Activated CD8-positive, alpha-beta memory T cell treated with anti-CD3 and anti-CD28 coated beads, Interleukin-2, amount 10 ng/mL, durations not matched to agents 7 days and 5 days (primary cell): ENCODE measurements at places on chromosomes 2 and 18. TPM values are rescaled to one million over a fixed set of nuclear protein-coding genes. Genes with fewer than 3 reads are reported as not detected.
A peak's percentile ranks its signal among the peaks of the same experiment; 100 is the strongest.

DNA sequence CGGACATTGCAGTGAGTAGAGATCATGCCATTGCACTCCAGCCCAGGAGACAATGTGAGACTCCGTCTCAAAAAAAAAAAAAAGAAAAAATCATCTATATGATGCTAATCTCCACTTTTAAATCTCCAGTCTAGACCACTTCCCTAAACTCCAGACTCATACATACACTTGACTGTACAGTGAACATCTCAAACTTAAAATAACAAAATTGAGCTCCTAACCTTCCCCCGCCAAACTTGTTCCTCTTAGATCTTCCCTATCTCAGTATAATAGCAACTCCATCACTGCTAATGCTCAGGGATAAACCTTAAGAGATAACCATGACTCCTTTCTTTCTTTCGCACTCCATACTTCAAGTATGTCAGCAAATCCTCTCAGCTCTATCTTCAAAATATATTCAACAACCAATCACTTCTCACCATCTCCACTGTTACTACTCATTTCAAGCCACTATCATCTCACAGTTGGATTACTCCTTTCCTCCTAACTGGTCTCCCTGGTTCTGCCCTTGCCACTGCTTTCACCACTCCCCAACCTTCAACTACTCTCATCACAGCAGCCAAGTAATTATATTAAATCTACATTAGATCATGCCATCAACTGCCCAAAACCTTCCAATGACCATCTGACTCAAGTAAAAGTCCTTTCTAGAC, 12.0 kb downstream of the MEMO1 start:
- no peak for DNase-seq

- DNase-seq = no peak
Observed at GRCh38 chr2:61704364-61704763, 149.5 kb downstream of the FAM161A start.

- peak; percentile 12 for DNase-seq
Observed at GRCh38 chr2:235808366-235808765, 314.5 kb downstream of the AGAP1 start.

RAMP1 gene
- 0.64 TPM for total RNA-seq

PTPRN gene
- 0.28 TPM for total RNA-seq
